Activated CD4-positive, alpha-beta T cell treated with anti-CD3 and anti-CD28 coated beads, Interleukin-2, amount 10 ng/mL, durations not matched to agents 24 days and 14 days (primary cell): ENCODE measurements at places on chromosomes 11 and 22. TPM values are rescaled to one million over a fixed set of nuclear protein-coding genes. Genes with fewer than 3 reads are reported as not detected.

The F2 gene
- total RNA-seq = 0.30 TPM in 1 of 2 replicates, not detected in the other

DNA sequence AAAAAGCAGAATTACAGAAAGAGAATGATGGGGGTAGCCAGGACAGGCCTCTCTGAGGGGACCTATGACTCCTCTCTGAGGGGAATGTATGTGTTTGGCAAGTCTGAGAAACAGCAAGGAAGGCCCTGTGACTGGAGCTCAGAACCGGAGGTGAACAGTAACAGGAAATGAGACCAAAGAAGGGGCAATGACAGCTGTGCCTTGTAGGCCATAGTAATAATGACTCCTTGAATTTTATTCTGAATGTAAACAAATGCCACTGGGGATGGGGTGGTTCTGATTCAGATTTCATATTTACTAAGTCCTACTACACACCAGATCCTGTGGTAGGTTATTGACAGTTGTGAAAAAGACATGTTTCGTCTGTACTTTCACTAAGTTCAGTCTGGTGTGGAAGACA is 52.8 kb upstream of the APOA1 start:
- DNase-seq = peak; percentile 72
- peaks cover 15% of the 10 kb centered on the region for H3K4me1 ChIP-seq
- no peaks in the 10 kb centered on the region for H3K27me3 ChIP-seq
- peaks cover 30% of the 10 kb centered on the region for H3K36me3 ChIP-seq
- peak overlapping the region; percentile 62 for H3K27ac ChIP-seq

GRCh38 chr22:24129263-24129651 is 52.0 kb upstream of the SUSD2 start:
- H3K4me3 ChIP-seq = no peak overlapping the region
- H3K27ac ChIP-seq = no peak overlapping the region
- DNase-seq = no peak
- H3K36me3 ChIP-seq = peaks cover 26% of the 10 kb centered on the region
- H3K4me1 ChIP-seq = peaks cover 22% of the 10 kb centered on the region
- H3K27me3 ChIP-seq = no peaks in the 10 kb centered on the region

GRCh38 chr11:87560352-87560751 is 522.6 kb downstream of the TMEM135 start:
- no peak for DNase-seq
- H3K4me3 ChIP-seq = no peak overlapping the region
- no peaks in the 10 kb centered on the region for H3K4me1 ChIP-seq
- no peak overlapping the region for H3K27ac ChIP-seq
- no peaks in the 10 kb centered on the region for H3K27me3 ChIP-seq
- no peaks in the 10 kb centered on the region for H3K36me3 ChIP-seq

DNA sequence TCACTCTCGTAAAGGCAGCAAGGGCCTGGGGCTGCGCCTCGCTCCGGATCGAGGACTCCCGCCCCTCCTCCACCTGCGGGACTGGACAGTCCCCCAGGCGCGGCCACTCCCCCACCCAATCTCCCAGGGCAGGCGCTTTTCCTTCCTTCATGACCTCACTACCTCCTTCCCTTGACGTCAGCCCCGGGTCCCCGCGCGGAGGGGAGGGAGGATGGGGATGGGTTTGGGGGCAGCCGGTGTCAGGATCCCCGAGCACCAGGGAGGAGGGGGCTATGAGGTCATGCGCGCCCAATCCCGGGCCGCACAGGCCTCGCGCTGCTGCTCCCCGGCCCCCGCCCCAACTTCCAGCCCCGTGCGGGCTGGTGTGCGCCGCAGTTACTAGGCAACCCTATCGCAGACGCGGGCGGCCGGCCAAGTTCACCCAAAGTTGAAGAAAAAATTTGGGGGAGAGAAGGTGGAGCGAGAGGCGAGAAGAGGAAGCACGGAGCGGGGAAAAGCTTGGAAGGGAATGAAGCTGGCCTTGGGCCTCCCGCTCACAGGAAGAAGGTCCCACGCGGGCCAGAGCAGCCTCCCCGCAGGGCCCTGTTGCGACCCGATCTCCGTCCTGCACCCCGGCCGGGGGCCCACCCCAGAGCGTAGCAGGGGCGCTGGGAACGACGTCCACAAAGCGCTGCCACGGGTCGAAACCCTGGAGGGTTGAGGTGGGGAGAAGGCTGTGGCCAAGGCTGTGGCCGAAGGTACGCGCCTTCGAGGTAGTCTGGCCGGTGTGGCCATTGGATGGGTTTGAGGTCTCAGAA is 8.3 kb downstream of the WT1 start:
- peaks cover 81% of the 10 kb centered on the region for H3K27me3 ChIP-seq
- peaks cover 3% of the 10 kb centered on the region for H3K4me1 ChIP-seq
- no peaks in the 10 kb centered on the region for H3K36me3 ChIP-seq
